ENCODE measurements at places on chromosomes 7 and 10. TPM values are rescaled to one million over a fixed set of nuclear protein-coding genes. Genes with fewer than 3 reads are reported as not detected.
A peak's percentile ranks its signal among the peaks of the same experiment; 100 is the strongest.

NUPR2 gene
- not detected for total RNA-seq

MYO1G gene
- 4.0 TPM for total RNA-seq

- H3K27ac ChIP-seq, result no peak overlapping the region
- no peaks in the 10 kb centered on the region for H3K27me3 ChIP-seq
- no peaks in the 10 kb centered on the region for H3K4me1 ChIP-seq
- DNase-seq, result no peak
Measured at GRCh38 chr10:34585422-34586112, 229.5 kb downstream of the PARD3 start.

PAPOLB gene
- not detected for total RNA-seq

DNA sequence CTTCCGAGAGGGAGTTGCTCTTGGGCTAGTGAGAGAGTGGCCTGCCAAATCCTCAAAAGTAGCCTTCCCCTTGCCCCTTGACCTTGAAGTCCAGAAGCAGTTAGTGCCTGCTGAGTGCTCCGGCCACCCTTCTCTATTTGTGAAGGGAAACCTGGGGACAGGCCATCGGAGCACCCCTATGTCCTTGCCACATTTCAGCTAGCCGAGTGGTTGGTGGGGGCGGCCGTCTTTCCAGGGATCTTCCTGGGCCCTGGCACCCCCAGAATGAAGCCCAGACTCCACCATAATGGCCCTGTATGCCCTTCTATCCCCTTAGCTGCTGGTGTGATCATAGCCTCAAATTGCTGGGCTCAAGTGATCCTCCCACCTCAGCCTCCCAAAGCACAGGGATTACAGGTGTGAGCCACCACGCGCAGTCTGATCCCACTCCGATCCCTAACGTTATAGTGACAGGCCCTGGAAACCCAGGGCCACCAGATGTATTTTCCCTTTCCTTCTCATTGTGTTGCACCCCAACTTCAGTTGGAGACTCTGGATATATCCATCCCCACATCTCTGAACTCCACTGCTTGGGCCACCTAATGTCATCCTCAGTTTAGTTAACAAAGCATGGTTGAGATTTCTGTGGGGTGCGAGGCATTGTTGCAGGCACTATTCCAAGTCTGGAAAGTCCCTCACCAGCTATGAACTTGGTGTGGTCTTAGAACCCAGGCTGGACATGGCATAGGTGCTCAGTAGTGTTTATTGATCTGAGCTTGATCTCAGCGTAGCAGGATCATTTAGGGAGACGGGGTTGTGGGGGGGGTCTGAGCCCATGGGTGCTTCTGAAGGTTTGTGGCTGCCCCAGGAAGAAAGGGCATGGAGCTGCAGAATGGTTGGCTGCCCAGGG is 1.6 kb downstream of the TSPAN14 start:
- peak overlapping the region; percentile 97 for H3K27ac ChIP-seq
- peaks cover 71% of the 10 kb centered on the region for H3K4me1 ChIP-seq
- no peaks in the 10 kb centered on the region for H3K36me3 ChIP-seq
- H3K4me3 ChIP-seq, result peak overlapping the region; percentile 83
- H3K27me3 ChIP-seq, result no peaks in the 10 kb centered on the region

DNA sequence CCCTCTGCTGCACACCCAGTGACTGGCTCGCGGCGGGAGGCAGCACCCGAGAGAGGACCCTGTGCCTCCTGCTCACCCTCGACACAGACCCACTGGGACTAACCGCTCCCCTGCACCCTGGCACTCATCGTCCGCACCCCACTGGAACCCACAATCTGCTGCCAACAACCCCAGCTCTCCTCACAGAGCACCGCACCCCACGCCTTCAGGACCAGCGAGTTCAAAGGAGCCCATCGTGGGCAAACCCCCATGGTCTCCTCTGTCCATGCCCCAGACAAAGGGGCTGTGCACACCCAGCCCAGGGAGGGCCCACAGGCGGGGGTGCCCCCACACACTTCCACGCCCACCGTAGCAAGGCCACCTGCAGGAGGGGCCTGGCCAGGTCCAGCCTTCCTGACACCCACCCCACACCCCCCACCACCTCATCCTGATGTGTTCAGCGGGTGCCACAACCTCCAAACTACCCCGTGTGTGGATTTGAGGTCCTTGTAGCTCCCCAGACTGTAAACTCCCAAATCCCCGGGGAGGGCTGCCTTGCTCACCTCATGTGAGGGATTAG is 14.0 kb downstream of the RASGEF1A start:
- DNase-seq, result no peak
- no peak overlapping the region for H3K27ac ChIP-seq
- peaks cover 16% of the 10 kb centered on the region for H3K27me3 ChIP-seq
- no peaks in the 10 kb centered on the region for H3K4me1 ChIP-seq

DNA sequence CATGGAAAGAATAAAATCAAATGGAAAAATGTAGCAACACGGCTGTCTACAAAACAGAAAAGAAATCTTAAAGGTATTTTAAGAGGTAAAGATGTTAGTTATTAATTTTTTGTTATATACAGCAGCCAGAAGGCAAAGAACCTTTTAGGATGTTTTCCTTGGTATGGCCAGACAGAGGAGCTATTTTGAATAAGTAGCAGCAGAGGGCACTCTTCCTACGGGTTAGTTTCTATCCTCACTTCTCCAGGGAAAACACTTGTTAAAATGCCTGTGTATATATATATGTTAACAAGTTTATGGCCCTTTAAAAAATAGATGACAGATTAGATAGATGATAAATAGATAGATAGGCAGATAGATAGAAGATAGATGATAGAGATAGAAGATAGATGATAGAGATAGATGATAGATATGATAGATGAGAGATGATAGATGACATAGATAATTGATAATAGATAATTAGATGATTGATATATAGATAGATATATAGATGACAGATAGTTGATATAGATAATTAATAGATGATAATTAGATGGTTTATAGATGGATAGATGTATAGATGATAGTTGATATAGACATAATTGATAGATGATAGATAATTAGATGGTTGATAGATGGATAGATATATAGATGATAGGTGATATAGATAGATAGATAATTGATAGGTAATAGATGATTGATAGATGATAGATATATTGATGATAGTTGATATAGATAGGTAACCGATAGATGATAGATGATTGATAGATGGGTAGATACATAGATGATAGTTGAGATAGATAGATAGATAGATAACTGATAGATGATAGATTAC is 57.8 kb upstream of the WIPF3 start:
- H3K36me3 ChIP-seq, result no peaks in the 10 kb centered on the region
- H3K4me3 ChIP-seq, result no peak overlapping the region
- no peaks in the 10 kb centered on the region for H3K27me3 ChIP-seq
- H3K27ac ChIP-seq, result peak overlapping the region; percentile 42
- H3K4me1 ChIP-seq, result peaks cover 8% of the 10 kb centered on the region

ANKRD1 gene
- 1.5 TPM for total RNA-seq

GRCh38 chr10:48579251-48579960 is 25.5 kb downstream of the ARHGAP22 start:
- no peaks in the 10 kb centered on the region for H3K27me3 ChIP-seq
- no peaks in the 10 kb centered on the region for H3K36me3 ChIP-seq
- DNase-seq, result no peak
- no peaks in the 10 kb centered on the region for H3K4me1 ChIP-seq
- no peak overlapping the region for H3K27ac ChIP-seq

DNA sequence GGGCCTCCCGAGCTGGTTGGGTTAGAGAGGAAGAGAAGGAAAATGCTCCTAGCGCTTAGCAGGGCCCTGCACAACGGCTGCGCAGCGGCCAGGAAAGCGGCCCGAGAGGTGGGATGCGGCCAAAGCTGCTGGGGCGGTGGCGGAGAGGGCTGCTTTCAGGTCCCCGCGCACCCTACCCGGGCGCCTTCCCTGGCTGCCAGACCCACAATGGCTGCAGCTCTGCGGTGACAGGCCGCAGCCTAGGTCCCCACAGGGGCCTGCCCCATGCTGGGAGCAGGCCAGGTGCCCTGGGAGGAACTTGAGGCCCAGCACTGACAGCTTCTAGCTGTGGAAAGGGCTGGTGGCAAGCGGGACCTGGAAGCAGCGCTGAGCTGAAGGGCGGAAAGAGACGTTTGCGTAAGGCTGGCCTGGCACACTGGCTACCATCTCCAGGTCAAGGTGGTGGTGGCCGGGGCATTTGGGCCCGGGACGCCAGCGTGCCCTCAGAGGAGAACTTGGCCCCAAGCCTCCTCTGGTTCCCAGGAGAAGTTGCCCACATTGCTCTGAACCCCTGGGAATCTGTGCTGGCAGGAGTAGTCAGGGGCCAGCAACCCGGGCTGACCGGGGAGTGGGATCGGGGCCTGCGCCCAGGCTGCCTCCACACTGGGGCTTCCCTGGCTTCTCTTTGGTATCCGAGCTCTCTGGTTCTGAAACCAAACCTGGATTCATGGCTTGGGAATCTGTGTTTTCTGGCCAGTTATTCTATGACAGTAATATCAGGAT is 72.9 kb upstream of the ZNF804B start:
- DNase-seq, result no peak
- no peak overlapping the region for H3K27ac ChIP-seq
- no peak overlapping the region for H3K4me3 ChIP-seq

GRCh38 chr10:86303626-86304025 is 63.0 kb downstream of the GRID1 start:
- no peak overlapping the region for H3K27ac ChIP-seq
- H3K4me1 ChIP-seq, result no peaks in the 10 kb centered on the region
- H3K36me3 ChIP-seq, result no peaks in the 10 kb centered on the region

GRCh38 chr10:8531116-8531515 is 476.6 kb downstream of the GATA3 start:
- H3K36me3 ChIP-seq, result no peaks in the 10 kb centered on the region
- H3K4me1 ChIP-seq, result no peaks in the 10 kb centered on the region
- H3K27ac ChIP-seq, result no peak overlapping the region
